ENCODE measurements at places on chromosomes 13 and 19.

DNA sequence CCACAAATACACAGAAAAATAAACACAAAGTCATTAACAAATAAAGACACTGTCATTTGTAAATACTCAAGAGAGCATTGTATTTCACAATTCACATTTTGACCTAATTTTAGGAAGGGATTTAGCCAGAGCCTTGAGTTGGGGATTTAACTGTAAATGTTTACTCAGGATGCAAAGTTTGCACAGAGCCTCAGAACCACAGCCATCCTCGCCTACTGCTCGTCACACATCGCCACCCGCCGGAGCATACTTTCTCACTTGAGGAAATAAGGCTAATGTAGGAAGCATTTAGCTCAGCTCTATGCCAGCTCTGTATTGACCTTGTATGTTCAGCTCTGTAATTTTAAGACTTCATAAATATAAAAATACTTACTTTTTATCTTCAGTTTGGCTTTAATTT is 442.7 kb downstream of the OXGR1 start:
- no peak for DNase-seq

DNA sequence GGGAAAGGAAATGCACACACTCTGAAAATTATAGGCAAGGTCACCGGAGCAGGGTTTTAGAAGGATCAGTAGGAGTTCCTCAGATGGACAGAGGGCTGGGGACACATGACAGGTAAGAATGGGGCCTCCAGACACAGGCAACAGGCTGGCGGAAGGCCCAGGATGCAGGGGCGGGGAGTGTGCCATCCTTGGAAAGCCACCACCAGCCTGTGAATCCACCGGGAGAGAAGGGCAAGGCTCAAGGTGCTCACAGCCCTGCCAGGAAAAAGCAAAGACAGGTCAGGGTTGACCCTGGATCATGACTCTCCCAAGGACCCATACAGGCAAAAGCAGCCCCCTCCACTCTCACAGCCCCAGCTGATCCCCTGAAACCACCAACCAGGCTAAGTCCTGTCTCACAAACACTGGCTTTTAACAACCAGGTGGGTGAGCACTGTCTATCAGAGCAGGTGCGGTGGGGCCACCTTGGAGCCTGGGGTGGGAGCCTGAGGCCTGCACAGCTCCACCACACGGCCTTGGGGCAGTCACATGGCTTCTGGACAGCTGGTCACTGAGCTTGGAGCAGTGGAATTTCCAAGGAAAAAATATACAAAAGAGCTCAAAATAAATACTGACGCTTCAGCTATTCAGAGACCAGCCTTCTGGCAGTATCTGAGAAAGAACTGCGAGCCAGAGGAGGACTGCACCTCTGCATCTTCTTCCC is 35.2 kb upstream of the ISYNA1 start:
- no peak for DNase-seq

- DNase-seq, result peak; percentile 28
These were observed 72.2 kb downstream of the KCTD15 start for GRCh38 chr19:33868788-33869412.

GRCh38 chr19:16559780-16560276 is 12.4 kb downstream of the SLC35E1 start:
- DNase-seq, result no peak

DNA sequence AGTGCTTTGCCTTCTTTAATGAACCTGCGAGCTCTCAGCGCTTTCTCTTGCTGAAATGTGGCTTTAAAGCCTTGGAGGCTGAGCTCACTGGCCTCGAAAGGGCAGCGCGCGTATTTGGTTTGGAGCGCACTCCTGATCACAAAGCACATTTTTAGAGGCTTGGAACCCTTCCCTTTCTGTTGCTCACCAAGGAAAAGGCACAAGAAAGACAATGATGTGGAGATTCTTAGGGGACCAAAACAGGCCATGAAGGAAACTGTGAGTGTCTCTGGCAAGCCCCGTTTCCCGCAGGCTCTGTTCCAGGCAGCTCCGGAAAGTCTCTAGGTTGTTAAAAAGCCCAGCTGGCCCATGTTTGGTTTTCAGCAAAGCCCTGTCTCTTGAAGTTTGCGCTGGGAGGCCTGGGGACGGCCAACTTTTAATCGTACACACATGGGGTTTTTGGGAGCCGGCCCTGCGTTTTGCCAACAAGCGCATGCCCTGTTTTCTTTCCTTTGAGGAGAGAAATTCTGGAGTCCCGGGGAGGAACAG is 9.4 kb upstream of the SPC24 start:
- no peak for DNase-seq

DNA sequence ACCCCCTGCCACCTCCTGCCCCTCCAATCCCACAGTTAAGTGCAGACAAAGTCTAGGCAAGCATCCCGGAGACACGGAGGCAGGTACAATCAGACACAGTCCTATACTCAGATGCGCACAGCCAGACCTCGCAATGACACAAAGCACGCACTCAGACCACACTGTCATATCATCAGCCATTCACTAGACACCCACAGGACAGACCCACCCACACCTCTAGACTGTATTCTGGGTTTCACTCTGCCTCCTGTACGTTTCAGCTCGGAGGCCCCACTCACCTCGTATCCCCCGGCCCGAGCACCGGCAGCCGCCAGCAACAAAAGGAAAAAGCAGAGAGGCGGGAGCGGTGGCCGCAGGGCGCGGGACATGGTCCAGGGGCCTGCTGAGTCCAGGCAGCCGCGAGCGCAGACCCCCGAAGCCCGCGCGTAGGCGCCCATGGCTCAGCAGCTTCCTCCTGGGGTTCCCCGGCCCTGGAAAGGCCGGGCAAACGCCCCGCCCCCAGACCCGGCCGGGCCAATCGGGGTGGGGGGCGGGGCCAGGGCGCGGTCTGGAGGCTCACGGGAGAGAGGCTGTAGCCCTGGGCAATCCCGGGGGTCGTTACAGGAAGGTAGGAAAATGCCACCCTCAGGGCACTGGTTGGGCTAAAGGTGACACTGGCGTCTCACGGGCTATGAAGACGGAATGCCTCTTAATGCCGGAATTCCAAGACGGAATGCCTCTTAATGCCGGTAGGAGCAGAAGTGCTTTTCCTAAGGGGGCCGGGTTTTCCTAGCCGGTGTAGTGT is at the start of the genes MAN2B1 and WDR83:
MAN2B1 (minus strand) TSS at position 478 of the 784 bp plus-strand sequence; CDS start at position 437, 41 bp downstream.
WDR83 (plus strand) TSS at position 543 of the 784 bp plus-strand sequence. CDS start 2,984 bp downstream, outside the sequence.
- peak; percentile 58 for DNase-seq

DNA sequence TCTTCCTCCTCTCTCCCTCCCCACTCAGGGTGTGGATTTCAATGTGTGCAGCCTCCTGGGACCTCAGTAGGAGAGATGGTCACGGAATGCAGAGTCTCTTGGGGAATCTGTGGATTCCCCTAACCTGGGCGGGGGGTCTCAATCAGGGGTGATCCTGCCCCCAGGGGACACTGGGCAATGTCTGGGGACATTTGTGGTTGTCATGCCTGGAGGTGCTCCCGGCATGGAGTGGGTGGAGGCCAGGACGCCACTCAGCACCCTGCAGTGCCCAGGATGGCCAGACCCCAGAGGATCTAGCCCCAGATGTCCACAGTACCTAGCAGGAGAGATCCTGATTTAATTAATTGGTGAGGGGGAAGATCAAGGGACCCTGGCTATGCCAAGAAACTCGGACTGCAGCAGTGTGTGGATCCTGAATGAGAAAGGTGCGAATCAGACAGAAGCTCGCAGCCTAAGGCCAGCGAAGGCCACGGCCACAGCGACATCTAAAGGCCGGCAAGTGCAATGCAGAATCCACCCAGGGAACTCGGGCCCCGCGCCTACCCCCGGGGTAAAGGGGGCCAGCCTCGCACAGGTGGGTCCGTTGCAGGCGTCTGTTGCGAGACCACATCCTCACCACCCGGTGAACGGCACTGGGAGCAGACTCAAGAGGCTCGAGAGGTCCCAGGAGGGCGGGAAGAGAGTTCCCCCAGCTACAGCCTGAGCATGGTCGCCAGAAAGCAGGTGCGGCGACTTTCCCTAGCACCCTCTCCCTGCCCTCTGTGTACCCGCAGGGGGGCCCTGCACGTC is 88.8 kb downstream of the GNG7 start:
- peak; percentile 47 for DNase-seq

DNA sequence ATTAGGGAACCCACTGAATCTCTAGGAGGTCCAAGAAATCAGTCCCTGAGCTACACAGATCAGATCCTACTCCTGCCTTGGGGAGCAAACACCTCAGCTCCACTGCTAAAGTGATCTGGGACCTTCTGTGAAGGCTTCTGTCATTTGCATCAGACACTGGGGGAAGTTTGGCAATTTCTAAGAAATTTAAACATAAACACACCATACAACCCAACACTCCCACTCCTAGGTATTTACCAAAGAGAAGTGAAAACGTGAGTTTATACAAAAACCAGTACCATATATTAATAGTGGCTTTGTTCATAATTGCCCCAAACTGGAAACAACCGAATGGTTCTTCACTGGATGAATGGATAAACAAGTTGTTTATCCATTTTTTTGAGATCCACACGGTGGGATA is 7.3 kb upstream of the TYROBP start:
- DNase-seq, result no peak

DNA sequence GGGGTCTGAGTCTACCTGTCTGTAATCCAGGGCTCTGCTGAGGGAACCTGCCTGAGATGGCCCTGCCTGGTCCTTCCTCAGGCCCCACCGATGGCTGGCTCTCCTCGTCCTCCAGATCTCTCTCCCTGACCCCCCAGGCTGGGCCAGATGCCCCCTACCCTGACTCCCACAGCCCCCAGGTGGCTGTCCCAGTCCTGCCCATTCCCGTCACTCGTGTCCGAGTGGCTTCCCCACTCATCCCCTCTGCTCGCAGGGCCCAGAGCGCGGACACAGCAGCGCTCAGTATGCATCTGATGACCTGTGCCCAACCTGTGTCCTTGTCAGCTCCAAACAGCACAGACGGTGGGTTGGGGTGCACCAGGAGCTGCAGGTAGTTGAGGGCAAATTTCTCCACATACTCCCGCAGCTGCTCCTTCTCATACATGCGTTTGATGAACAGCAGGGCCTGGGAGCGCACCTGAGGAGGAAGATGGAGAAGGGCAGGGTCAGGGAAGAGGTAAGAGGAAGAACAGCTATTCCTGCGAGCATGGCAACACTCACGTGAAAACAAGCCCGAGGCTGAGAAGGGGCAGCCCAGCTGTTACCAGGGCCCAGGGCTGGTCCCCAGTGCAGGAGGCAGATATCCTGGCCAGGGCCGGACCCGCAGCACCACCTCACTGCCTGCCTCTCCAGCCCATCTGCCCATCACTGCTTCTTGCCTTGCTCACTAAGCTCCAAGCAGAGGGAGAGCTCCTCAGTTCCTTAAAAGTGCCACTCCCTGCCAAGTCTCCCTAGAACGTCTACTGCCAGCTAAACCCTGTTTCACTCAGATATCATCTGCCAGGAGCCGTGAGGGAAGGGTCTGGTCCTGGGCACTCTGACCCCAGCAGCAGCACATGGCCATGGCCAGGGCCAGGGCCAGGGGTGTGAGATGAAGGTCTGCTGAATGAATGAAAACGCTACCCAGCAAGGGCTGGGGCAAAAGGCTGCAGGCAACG is 11.1 kb upstream of the RSPH6A start:
- no peak for DNase-seq

DNA sequence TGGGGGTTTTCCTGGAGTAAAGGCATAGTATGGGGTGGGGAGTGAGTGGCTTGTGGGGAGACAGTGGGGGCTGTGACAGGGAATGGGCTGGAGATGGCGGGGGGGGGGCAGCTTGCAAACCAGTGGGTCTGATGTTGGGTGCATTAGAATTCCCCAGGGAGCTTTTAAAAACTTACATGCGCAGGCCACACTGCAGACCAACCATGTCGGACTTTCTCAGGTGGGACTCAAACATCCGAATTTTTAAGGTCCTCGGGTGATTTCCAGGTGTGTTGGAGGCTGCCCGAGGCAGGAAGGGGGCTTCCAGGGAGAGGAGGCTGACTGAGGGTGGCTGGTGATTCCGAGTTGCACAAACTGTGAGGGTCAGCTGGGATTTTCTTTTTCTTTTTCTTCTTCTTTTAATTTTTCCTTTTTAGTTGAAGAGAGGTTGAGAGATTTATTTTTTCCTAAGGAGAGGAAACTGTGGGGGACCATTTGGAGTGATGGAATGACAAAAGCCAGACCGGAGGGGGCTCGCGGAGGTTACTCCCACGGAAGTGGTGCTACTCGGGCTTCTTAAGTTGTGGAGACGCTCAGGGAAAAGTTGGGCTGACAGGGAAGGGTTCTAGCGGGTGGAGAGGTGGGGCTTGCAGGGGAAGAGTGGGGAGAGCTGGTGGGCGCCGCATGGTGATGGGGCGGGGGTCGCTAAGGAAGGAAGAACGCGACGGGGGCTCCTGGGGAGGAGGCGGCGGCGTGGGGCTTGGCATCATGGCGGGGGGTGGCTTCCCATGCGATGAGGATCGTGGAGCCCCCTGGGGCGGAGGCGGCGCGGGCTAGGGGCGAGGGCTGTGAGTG is 997 bp upstream of the CACNG8 start:
- no peak for DNase-seq

- DNase-seq, result no peak
These were observed 21.2 kb downstream of the ELAVL1 start for GRCh38 chr19:7983995-7984837.

DNA sequence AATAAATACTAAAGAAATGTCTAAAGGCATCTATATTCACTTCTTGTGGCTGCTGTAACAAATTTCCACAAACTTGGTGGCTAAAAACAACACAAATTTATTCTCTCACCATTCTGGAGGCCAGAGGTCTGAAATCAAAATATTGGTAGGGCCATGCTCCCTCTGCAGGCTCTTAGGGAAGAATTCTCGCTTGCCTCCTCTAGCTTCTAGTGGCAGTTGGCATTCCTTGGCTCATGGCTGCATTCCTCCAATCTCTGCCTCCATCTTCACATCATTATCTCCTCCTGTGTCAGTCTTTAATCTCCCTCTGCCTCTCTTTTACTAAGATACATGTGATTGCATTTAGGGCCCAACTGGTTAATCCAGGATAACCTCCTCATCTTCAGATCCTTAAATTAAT is 54.1 kb upstream of the RFXAP start:
- DNase-seq, result peak; percentile 27

DNA sequence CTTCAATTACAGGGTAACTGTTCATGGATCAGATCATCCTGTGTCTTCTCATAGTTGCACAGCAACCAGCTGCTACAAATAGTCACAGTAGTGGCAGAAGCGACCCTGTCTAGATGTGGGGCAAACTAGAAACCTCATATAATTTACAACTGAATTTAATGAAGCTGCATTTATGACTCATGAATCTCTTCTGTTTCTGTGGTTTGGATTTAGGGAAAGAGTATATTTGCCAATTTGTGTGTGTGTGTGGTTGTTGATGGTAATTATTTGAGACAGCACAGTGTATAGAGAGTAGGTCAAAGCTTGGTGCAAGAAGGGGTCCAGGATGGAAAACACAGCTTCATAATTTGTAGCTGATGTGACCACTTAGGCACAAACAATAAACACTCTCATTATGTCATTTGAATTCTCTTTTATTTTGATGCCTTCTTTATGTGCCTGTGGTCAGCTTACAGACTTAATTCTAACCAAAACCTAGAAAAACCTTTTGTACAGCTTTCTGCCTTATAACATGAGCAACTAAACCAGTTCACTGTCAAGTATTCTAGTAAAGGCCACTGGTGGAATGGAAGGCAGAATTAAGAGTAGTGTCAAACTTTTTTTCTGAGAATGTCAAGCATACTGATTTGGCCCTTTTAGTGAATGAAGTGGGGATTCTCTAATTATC is 218.1 kb downstream of the TBC1D4 start:
- DNase-seq, result no peak

Data from SK-MEL-5 (cell line).